ENCODE measurements at places on chromosomes 7 and 10.

DNA sequence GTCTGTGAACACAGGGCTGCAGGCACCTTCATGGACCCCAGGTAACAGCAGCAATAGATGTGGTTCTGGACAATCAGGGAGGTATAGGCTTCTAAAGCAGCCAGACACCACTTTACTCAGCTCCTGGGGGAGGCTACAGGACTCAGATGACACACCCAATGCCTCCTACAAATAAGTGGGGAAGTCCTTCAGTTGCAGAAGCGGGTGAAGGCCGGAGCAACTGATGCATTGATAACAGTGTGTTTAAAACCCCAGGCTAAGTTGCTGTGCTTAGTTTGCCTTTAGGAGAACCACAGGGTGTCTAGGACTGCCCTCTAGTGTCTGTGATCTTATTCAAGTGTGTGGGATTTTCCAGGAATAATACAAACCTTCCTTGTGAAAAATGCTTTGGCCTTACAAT lies 5.9 kb upstream of the ITGA8 start:
- DNase-seq = peak; percentile 76

DNA sequence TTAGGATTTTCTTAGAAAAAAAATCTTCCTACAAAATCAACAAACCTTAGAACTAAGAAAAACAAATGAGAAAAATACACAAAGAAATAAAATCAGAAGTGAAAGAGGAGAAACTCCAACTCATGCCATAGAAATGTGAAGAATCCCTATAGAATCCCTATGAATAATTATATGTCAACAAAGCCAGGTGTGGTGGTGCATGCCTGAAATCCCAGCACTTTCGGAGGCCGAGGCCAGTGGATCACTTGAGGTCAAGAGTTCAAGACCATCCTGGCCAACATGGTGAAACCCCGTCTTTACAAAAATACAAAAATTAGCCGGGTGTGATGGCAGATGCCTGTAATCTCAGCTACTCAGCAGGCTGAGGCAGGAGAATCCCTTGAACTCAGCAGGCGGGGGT lies 27.1 kb downstream of the ACSM6 start:
- DNase-seq = no peak

DNA sequence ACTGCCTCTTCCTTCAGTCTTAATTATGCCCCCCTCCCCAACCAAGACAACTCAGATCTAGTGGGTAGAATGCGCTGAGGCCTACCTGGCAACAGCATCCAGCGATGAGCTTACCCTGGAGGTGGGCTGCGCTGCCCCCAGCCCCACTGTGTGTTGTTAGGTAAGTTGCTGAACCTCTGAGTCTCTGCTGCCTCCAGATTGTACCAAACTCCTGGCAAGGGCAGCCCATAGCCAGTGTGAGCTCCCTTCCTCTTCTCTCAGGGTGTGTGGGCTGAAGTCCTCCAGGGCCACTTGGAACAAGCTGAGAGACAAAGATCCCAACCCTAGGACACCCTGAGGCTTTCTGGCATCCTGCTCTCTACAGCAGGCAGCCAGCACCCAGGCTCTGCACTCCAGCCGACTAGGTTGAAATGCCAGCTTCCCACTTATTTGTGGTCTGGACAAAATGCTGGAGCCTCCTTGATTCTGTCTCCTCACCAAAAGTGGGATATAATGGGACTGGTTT lies 135.3 kb downstream of the ARHGAP22 start:
- no peak for DNase-seq

DNA sequence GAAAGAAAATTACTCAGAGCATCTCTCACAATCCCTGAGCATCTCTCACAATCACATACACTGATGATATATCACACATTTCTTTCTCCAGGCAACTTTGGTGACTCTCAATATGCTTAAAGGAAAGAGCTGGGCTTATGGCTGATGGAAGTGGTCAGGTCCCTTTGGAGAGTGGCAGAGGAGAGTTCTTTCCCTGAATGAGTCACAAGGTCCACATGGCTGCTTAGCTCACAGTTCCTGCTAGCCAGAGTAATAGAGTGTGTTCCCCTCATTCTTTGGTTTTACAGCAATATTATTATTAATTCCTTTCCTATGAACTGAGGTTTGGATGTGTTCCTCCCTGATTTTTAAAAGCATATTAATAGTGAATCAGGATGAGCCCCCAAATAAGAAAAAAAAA lies 287.4 kb downstream of the C7orf25 start:
- no peak for DNase-seq

DNA sequence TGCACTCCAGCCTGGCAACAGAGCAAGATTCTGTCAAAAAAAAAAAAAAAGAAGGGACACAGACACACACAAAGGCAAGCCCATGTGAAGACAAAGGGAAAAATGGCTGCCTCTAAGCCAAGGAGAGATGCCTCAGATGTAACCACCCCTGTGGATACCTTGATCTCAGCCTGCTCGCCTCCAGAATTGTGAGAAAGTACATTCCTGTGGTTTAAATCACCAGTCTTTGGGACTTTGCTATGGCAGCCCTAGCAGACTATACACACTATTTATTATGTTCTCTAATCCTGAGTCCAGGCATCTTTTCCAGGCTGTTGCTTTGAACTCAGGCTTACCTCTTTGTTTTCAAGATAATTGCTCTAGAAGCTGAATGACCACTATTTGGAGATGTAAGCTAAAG lies 494.3 kb downstream of the GALNT17 start:
- no peak for DNase-seq

GRCh38 chr7:154566877-154567276 lies 436.0 kb downstream of the PAXIP1 start:
- DNase-seq = no peak

DNA sequence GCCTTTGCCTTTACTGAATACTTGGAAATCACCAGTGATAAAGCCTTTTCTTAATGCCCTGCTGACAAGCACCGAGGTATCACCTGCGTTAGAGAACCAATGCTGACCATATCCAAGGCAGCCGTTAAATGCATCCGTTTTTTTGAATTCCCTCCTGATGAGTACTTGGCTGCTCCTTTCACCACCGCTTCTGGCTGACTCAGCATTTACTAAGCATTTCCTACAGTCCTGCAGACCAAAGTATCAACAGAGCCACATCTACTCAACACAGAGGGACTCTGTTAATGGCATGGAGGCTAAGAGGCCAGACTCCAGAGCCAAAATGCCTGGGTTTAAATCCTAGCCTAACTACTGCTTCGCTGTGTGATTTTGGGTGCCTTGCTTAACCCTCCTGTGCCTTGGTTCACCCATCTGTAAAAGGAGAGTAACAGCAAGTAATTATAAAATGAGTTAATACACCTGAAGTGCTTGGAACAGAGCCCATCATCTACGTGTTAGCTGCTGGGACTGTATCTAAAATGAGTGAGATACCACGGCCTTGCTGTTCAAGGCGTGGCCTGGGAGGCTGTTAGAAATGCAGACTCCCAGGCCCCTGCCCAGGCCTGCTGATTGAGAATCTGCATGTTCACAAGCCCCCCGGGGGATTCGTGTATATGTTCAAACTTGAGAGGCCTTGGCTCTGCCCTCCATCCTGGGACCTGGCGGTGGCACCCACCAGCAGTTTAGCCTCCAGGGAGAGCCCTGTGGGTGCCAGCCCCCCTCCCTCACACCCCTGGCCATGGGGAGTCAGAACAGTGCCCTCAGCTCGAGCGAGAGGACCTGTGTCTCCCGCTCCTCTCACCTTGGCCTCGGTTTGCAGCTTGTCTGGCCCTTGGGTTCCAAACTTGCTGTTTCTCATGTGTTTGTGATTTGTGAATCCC lies 30.8 kb upstream of the EFCAB10 start:
- no peak for DNase-seq

DNA sequence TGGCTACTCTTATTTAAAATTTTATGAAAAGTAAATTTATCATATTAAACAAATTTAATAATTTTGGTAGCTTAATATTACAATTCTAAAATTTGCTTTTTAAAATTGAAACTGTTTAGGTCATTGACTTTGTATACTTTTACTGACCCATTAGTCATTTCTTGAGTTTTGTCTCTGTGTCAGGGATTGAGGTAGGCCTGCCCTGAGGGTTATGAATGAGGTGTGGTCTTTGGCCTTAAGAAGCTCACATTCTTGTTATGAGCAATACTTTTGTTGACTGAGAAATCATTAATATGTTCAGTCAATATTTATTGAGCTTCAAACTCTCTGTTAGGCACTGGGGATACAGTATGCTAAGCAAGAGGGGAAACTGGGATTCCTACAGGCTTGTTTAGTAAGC lies 47.0 kb upstream of the RPA3 start:
- DNase-seq = no peak

DNA sequence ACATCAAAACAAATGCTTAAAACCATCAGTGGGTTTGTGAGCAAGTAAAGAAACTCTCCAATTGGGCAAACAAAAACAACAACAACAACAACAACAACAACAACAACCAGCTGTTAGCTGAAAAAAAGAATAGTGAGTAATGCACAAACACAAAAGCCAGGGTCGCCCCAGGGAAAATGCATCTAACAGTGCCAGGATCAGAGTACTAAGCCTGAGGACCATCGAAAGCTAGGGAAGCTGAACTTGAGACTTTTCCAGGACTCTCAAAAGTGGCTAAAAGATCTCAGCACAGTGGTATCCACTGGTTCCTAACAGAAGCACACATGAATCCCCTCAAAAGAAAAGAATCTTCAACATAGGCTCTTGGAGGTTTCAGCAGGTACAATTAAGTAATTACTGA lies 83.3 kb downstream of the CPXM2 start:
- no peak for DNase-seq

- no peak for DNase-seq
These were observed 132.0 kb downstream of the ST7 start for GRCh38 chr7:117085275-117085674.

GRCh38 chr10:49647554-49647953 lies 31.9 kb upstream of the C10orf53 start:
- DNase-seq = no peak
